ENCODE measurements at places on chromosomes 11 and 22.

GRCh38 chr11:1205121-1205986 is 17.5 kb upstream of the MUC5B start:
- DNase-seq = no peak

DNA sequence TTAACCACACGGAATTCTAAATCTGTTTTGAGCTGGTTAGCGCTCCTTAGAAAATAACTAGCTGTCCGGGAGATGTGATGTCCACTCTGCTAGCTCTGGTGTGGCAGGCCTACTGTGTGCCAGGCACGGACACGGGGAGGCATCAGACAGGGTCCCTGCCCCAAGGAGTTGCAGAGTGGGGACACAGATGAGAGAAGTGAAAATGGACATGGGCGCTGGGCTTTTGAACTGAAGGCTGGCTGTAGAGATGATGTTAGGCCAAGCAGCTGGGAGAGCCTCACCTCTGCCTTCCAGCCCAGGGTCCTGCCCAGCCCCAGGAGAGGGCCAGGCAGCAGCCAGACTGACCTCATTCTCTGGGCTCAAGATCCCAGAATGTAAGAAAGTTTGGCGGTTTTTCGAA is 368.6 kb downstream of the CTTN start:
- no peak for DNase-seq

DNA sequence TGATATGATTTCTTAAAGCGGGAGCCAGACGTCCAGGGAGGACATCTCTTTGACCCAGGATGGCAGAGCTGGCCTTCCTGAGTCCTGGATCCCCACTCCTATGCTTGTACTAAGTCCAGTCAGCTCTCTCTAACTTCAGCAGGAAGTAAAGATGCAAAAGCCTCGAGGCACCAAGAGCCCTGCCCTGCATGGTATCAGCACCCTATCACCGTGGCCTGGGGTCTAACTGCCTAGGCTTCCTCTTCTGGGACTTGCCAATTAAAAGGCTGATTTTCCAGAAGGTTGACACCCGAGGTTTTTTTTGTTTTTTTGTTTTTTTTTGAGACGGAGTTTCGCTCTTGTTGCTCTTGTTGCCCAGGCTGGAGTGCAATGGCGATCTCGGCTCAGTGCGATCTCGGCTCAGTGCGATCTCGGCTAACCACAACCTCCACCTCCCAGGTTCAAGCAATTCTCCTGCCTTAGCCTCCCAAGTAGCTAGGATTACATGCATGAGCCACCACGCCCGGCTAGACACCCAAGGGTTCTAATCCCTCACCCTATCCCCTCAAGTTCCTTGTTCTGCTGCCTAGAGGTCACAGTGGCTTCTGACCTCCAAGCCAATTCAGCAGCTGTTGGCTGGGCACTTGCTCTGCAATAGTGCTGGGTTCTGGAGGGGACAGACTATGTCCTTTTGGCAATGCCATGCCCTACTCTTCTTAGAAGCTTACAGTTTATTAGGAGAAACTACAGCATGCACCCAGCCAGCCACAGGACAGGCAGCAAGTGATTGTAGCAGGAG is 50.6 kb upstream of the FTH1 start:
- no peak for DNase-seq

DNA sequence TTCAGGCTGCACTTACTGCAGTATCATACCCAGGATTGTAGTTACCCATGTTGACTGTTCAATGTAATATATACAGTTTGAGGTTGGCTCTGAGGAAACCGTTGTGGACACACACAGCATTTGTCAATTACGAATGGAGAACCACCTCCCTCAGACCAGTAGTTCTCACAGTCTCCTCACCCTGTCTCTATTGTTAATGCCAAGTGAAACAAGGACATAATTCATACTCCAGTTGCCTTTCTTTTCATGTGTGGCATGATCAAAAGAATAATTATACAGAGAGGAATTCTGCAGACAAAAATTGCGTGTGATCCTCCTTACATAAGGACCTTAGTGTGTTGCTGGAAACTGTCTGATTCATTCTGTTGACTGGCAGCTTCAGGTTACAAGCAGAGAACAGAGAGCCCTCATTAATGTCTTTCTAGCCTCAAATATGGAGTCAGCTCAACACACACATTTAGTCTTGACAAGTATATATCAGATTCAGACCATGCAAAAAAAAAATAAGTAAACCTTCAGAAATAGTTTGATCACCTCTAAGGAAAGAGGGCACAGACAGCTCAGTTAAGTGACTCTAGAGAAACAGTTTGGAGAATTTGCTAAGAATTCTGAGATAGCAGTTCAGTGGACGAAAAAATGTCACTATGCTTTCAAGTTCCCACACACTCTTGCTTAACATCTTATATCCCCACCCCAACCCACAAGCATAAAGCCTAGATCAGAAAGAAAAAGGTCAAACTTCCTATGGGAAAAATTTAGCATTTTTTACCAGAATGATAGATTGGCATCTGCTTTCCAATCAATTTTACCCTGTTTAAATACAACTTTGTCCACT is 96.1 kb downstream of the MAML2 start:
- DNase-seq = no peak

DNA sequence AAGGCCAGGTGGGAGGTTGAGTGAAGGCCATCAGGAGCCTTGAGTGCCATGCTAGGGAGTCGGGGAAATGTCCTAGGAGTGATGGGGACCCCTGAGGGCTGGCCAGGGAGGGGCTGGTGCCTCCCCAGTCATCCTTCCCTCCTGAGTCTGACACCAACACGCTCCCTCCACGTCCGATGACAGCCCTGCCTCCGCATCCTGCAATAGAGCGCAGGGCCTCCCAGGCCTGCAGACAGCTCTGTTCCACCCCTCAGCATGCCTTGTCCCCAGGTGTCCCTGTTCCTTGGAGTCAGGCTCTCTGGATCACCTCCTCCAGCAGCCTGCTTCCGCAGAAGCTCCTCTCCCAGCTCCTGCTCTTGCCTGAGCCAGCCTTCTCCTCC is 3.1 kb downstream of the RAC2 start:
- no peak for DNase-seq

DNA sequence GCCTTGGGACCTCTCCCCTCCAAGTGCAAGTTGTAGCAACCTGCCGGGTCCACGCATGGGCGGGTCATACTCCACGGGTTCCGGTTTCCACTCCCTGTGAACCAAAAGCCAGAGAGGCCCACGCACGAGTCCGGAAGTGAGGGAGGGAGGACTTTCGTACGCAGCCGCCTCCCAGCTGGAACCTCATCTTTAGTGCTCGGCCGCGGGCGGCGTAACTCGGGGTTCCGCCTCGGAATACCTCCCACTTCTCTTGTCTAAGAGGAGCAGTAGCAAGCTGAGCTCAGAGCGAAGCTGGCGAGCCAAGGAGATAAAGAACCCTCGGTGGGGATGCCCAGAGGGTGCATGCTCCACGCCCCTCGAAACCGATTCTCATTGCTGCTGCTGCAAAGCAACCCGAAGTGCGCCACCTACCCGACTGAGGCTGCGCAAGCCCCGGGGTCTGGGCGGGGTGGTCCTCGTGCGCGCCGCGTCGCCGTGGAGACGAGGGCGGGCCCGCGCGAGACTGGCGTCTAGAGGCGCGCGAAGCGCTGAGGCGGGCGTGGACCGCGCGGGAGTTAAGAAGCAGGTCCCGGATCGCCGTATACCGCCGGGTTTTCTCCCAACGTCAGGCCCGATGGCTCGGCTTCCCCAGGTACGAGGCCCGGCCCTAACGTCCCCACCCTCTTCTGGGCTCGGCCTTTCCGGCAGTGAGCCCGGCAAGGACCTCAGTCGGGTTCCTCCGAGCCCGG is at the start of gene SFI1:
TSS of gene SFI1 (plus strand) at position 530 of the 728 bp plus-strand sequence. CDS start 11,749 bp downstream, outside the sequence.
- peak; percentile 82 for DNase-seq

DNA sequence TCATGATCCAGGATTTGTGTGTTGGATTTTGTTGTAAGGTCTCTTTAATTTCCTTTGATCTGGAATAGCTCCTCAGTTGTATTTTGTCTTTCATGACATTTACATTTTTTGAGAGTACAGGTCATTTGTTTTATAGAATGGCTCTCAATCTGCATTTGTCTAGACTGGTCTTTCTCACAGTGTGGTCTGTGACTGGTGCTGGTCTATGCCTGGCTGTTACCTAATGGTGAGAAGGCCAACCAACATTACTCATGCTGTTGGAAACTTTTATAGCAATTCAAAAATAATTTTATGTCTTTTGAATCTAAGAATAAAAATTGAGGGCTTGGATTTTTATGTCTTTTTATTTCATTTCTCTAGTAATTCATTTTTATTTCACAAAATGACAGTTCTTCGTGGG is 3.9 kb upstream of the NCR3LG1 start:
- DNase-seq = no peak

DNA sequence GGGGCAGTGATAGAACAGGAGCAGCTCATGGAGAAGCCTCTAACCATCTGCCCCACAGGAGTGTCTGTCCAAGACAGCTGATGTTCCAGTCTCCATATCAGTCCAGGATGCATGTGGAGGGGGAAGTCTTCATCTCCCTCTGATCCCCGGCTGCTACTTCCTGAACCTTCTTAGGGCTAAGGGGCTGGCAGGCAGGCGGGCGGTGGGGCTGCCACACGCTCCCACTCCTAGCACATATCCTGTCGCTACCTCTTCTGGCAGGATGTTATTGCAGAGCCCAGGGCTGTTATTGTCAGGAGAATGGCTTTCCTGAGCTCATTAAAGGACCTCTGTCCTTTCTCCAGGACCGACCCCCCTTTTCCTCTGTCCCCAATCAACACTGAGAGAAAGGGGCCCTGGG is 25.4 kb downstream of the LRRC55 start:
- no peak for DNase-seq

- DNase-seq = no peak
Measured at GRCh38 chr22:49979587-49980264, 19.2 kb downstream of the PIM3 start.

DNA sequence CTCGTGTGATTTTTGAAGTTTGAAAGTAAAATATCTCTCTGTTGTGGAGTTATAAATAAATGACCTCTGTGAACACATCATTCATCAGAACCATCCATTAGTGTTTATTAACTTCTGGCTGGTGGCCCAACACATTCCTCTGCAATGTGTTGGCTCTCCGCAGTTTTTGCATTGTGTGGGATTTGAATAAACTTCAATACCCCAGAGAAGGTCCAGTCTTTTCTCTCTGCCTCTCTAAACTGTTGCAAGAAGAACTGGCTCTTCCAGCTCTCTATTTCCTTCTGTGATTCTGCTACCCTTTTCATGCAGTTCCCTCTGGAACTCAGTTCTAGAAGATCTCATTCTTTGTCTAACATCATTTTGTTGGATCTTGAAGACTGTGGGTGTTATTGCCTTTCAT is 125.0 kb upstream of the ARHGAP42 start:
- peak; percentile 68 for DNase-seq

- DNase-seq = no peak
Measured at GRCh38 chr11:80371931-80372330, 931.1 kb upstream of the TENM4 start.

All from RWPE1 (cell line).